Tracheal epithelial cell (primary cell): ENCODE measurements at places on chromosomes 4 and X. TPM values are rescaled to one million over a fixed set of nuclear protein-coding genes. Genes with fewer than 3 reads are reported as not detected.

Gene PROM1
- total RNA-seq, result 0.21 and 12.3 TPM in 2 replicates

Gene MAGEE1
- 0.72 and 1.1 TPM in 2 replicates for total RNA-seq

Gene CC2D2A
- 5.3 and 14.3 TPM in 2 replicates for total RNA-seq

Gene PRSS48
- not detected in 2 replicates for total RNA-seq

Gene GPRASP3
- total RNA-seq, result 1.3 and 1.7 TPM in 2 replicates

Gene PCDH11X
- under 0.01 TPM in 1 of 2 replicates, not detected in the other for total RNA-seq

Gene GPRASP2
- 7.2 and 8.0 TPM in 2 replicates for total RNA-seq
